ENCODE measurements at places on chromosomes 5 and 9.
A peak's percentile ranks its signal among the peaks of the same experiment; 100 is the strongest.

DNA sequence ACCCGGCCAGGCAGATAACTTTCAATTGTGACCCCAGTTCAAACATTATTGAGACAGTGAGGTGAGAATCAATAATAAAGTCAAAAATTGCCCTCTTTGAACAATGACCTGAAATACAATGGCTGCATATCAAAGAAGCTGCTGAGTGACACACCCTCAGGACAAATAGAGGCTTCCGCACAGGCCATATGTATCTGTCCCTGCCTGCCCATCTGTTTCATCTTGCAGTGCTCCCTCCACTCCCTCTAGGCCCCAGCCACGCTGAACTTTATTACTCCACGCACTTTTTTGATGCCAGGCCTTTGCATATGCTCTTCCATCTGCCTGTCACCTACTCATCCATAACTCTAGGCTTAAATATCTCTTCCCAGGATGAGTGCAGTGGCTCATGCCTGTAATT, 15.9 kb upstream of the PFDN1 start:
- DNase-seq: no peak

- DNase-seq: no peak
These were observed 10.0 kb downstream of the FAM13B start for GRCh38 chr5:138022912-138023311.

DNA sequence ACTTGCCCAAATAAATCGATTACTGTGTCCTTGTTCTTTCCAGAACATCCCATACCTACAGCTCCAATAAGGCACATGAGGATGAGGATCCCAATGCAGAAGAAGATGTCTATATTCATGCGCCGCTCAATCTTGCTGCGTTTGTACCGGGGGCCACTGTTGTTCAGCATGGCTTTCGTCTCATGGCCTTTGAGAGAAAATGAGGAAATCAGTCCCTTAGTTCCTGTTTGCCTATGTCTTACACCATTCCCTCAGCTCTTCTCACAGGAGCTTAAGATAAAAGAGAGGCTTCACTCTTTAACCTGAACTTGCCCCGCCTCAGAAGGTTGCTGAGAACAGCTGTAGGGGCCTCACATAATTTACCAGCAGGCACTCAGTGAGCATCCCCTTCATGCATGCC, 211.6 kb downstream of the ATP10B start:
- DNase-seq: no peak

GRCh38 chr9:81597419-81598122, 91.8 kb downstream of the TLE1 start:
- no peak for DNase-seq

DNA sequence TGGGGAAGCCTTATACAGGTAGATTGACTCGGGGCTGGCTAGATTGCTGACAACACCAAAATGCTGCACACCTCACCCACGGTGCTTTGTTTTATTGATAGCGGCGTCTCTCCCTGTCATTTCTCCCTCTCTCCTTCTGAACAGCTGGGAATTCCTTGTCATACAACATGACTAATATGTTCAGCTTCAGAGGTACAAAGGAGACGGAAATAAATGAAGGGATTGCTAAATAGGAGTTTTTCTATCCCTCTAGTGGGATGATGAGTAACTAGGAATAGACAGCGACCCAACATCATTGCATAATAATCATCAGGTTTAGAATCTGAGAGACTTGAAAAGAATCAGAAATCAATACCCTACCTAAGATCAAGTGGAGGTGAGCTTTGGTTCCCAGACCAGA, 337.7 kb upstream of the PANK3 start:
- no peak for DNase-seq

- no peak for DNase-seq
These were observed 349.0 kb downstream of the PDE4D start for GRCh38 chr5:59544573-59544972.

DNA sequence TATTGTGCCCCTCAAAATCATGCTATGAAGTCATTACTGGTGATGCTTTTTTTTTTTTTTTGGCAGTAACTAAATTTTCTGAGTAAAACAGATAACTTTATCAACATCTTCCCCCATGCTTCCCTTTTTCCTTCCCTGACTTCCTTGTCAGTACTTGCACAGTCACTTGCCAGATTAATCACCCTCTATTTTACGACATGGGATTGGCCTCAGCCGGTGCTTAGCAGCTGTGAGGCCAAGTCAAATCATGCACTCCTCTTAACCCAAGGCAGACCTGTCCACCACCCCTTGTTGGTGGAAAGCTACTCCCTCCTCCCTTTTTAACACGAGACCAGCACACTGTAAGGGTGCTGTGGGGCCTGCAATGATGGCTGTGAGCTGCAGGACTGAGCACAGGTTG, 118.0 kb upstream of the OTULINL start:
- no peak for DNase-seq

DNA sequence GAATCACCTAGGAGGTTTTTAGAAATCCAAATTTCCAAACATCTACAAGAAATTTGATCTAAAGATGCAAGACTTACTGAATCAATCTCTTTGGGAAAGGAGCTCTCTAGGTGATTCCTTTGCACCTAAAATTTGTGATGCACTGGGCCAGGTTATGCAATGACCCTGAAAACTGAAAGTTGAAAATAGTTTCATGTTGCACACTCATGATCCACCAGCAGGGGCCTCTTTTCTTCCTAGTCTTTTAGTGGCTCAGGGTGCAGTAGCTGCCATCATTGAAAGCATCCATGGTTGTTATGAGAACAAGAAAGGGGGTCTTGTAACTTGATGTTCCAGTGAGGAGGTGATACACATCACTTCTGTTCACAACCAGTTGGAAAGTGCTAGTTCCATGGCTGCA, 486.8 kb downstream of the PSAT1 start:
- DNase-seq: no peak

GRCh38 chr9:17088566-17088965, 46.3 kb upstream of the CNTLN start:
- no peak for DNase-seq

DNA sequence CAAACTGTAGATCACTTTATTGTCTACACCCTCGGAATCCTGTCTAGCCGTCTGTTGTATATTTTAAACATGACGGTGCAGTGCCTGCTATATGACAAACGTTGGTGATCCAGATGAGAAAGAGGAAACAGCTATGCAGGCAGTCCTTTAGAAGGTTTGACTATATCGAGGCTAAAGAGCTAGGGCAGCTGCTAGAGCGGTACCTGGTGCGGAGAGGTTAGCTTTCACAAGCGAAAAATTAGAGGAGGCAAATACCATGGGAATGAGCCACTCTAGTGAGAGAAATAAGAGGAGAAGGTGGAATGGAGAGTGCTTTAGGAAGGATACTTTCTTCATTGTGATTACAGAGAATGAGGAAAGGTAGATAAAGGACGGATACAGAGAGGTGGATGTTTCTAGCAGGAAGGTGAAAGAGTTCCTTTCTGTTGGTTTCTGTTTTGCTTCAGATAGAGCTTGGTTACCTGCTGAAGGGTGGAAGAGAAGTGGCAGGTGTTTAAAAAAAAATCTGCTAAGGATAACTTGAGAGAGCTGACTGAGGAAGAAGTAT, 959 bp upstream of the FBXL17 start:
- DNase-seq: peak; percentile 5

DNA sequence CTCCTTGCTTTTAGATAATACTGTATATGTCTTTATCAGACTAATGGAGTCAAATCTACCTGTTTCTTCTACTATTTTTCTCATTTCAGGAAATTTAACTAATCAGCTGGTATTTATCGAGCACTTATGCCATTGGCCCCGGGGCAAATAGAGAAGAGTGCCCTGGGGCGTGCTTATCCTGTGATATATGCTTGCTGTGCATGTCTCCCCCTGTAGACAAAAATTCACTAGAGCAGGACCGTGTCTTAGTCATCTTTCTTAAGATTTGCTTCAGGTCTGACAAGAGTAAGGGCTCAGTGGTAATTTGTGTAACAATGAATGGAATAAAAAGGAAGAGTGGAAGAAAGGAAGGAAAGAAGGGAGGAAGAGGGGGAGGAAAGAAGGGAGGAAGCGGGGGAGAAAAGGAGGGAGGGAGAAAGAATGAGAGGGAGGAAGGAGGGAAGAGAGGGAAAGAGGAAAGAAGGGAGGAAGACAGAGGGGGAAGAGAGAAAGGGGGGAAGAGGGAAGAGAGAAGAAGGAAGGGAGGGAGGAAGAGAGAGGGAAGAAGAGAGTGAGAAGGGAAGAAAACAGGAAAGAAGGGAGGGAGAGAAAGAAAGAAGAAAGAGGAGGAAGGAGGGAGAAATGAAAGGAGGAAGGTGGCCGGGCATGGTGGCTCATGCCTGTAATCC, 295.7 kb upstream of the PANK3 start:
- DNase-seq: no peak

- DNase-seq: no peak
These were observed 13.1 kb upstream of the IFNA5 start for GRCh38 chr9:21317956-21318923.

- no peak for DNase-seq
These were observed 1379.8 kb downstream of the MAT2B start for GRCh38 chr5:164885179-164885578.

DNA sequence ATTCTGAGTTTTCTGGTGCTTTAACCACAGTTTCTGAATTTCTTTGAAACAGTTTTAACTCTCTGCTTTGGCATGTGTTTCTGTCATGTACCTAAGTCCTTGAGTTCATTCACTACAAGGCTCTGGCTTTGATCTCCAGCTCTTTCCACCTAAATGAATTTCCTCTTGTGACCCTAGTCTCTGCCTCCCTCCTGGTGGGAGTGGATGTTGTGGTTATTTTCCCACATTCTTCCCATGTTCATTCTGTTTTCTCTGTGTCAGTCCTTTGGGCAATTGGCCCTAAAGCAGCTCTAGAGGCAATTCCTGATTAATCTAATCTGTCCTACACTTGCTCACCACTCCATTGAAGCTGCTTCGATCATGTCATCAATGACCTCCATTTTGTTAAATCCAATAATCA, 28.4 kb upstream of the DPYSL3 start:
- DNase-seq: no peak

- DNase-seq: no peak
These were observed 3.1 kb downstream of the WNK2 start for GRCh38 chr9:93187047-93187446.

DNA sequence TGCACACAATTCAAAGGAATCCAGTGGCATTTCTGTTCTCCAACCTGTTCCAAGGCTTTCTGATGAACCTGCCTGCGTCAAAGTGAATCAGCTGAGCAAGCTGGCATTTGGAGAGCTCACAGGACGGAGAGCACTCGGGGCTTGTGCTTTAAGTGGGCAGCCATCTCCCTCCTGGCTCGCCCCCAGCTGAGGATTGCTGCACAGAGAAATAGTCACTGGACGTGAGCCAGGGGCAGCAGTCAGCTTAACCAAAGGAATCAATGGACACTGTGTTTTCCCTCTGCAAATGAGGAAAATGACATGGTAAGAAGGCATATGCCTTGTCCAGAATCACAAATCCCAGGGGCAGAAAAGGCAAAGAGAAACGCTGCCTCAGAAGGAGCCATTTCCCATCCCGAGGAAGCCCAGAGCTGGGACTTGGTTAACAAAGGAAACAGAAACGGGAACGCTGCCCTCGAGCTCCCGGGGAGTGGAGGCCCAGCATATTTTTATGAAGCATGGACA, 299.4 kb downstream of the ZSWIM6 start:
- no peak for DNase-seq

GRCh38 chr5:141017943-141018342, 33.2 kb upstream of the PCDHB1 start:
- DNase-seq: no peak

Data from stimulated activated CD4-positive, alpha-beta T cell treated with anti-CD3 and anti-CD28 coated beads, Interleukin-4, amount 100 ng/mL, for 4 hours (primary cell).